ENCODE measurements at places on chromosomes 5 and 9.

GRCh38 chr9:34719021-34719768 is 9.3 kb upstream of the CCL21 start:
- DNase-seq = no peak

GRCh38 chr9:123927625-123928532 is 2.0 kb downstream of the DENND1A start:
- DNase-seq = no peak

DNA sequence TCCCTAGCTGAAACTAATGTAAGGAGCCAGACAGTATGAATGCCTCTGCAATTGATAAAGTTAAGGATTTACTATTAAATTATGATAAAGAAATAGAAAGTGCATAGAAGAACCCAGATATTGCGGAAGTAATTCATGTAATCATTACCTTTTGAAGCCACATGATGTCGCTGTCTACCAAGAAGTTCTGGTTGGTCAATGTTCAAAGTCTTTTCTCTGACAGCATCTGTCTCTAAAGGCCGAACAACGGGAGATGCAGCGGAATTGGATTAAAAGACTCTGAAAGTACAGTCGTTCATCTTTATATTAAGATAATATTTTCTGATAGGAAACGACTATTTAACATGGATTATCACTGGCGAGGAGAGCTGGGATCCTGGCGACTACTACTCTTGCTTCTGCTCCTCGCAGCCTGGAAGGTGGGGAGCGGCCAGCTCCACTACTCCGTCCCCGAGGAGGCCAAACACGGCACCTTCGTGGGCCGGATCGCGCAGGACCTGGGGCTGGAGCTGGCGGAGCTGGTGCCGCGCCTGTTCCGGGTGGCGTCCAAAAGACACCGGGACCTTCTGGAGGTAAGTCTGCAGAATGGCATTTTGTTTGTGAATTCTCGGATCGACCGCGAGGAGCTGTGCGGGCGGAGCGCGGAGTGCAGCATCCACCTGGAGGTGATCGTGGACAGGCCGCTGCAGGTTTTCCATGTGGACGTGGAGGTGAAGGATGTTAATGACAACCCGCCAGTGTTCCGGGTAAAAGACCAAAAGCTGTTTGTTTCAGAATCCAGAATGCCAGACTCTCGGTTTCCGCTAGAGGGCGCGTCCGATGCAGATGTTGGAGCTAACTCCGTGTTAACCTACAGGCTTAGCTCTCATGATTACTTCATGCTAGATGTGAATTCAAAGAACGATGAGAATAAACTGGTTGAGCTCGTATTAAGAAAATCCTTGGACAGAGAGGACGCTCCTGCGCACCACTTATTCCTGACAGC is at the start of gene PCDHA8:
TSS of gene PCDHA8 (plus strand) at position 210 of the 985 bp plus-strand sequence. CDS start at position 345, 135 bp downstream.
- DNase-seq = no peak

DNA sequence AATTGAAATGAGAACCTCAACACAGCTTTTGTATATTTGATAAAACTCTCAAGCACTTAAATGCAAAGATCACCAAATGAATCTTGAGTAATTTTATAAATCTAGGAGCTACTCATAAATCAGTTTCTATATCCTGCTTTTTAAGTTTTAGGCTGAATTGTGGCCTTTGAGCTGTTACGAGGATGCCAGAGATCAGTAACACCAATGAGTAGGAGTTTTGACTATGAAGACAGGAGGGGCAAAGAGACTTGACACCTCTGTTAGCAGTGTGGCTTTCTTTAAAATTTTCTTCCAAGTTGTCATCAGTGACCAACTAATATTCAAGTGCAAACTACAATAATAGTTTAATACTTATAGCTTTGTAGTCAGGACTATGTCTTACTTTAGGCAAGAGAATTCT is 12.6 kb downstream of the PPIP5K2 start:
- no peak for DNase-seq

GRCh38 chr5:33369485-33370465 is 71.0 kb upstream of the TARS1 start:
- no peak for DNase-seq

DNA sequence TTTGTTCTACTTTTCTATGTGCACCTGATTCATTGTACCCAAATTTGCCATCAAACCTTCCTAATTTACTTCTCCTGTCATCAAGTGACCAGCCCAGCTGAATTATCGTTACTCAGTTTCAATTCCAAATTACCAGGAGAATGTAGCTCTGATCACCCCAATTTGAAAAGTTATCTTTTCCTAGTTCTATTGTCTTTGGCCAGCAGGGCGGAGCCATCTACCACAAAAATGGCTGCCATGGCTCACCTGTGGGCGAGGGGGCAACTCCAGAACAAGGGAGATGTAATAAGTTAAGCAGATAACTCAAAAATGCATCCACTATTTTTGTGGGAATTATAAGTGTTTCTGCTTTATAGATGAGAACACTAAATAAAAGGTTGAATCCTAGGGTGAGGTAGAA is 133.8 kb upstream of the MOCS2 start:
- DNase-seq = no peak

GRCh38 chr5:179475208-179475751 is 75.1 kb upstream of the RUFY1 start:
- DNase-seq = no peak

- DNase-seq = no peak
These were observed 51.7 kb downstream of the ERGIC1 start for GRCh38 chr5:172885597-172886340.

GRCh38 chr5:81748556-81748955 is 2.3 kb downstream of the SSBP2 start:
- no peak for DNase-seq

GRCh38 chr5:170286386-170286925 is 11.1 kb downstream of the LCP2 start:
- DNase-seq = no peak

GRCh38 chr5:91176288-91177016 is 206.7 kb downstream of the ARRDC3 start:
- DNase-seq = no peak

DNA sequence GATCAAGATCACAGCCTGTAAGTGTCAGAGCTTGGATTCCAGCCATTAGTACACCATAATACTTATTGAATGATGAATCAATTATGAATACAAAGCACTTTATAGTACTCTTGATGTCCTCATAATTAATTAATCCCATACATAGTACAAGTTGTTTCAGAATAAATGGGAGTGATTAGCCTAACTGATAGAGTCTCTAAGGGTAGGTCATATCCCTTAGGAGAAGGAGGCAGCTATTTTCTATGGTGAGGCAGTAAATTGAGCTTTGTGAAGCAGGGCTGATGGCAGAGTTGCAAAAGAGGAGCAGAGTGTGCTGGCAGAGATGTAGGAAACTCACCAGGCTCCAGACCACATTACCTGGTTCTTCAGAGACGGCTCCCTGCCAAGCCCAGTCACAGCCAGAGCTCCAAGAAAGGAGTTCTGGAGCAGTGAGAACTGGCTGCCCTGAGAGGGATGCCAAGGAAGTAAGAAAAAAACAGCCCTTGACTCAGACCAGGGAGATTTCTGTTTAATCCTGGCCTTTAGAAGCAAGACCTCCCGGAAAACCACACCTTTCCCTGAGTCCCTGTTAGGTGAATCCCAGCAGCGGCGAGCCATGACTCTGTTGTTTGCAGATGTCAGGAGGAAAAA is 112.9 kb downstream of the SH3TC2 start:
- DNase-seq = no peak

GRCh38 chr5:132435886-132436285 is 54.7 kb downstream of the IRF1 start:
- DNase-seq = no peak

- no peak for DNase-seq
These were observed 24.6 kb upstream of the JADE2 start for GRCh38 chr5:134500699-134501430.

DNA sequence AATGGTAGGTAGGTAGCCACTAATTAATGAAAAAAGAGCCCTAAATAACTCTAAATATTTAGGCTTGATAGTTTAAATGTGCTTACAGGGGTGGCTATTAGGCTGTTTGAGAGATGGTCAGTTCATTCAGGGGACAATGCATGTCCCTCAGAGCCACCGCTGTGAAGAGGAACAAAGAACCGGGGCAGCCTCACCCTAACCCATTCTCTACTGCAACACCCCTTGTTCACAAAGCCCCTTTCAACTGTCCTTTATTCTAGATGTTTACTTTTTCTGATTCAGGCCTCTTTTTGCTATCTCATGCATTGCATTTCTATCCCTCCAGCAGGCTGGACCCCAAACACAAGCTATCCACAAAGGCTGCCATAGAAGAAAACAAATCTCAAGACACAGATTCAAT is 906.7 kb downstream of the NR2F1-AS1 start:
- no peak for DNase-seq

- no peak for DNase-seq
These were observed 52.7 kb upstream of the EQTN start for GRCh38 chr9:27349698-27350080.

DNA sequence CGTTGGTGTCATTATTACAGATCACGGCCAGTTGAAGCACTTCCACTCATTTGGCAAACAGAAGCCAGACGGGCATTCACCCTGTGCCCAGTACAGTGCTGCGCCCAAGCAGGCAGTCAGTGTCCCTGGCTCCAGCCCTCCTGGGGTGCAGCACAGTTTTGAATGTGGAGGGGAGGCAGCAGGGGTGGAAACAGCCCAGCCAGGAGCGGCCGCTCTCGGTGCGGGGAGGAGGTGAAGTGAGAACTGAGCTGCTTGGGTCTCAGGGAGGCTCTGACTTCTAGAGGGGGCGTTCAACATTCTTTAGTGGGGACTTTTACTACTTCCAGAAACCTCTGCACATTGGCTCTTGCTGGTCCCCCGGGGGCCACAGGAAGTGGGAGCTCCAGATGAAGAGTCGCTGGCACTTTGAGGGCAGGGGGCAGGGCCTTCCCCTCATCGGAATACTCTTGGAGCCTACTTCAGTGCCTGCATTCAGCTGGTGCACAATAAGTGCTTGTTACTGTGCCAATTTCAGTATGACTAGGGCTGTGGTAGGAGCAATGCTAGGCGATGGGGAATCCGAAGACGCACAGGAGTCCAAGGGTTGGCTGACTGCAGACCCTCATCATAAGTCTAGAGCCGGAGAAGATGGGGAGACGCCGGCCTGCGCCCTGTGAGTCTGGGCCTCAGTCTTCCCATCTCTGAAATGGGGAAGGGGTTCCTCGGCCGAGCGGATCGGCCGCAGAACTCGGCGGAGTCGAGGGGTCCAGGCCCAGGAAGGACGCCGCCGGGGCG is 492 bp upstream of the NEK6 start:
- no peak for DNase-seq

- DNase-seq = no peak
These were observed 427.6 kb downstream of the SPOCK1 start for GRCh38 chr5:137071526-137071925.

GRCh38 chr9:82993856-82994605 is 68.9 kb downstream of the RASEF start:
- DNase-seq = no peak

DNA sequence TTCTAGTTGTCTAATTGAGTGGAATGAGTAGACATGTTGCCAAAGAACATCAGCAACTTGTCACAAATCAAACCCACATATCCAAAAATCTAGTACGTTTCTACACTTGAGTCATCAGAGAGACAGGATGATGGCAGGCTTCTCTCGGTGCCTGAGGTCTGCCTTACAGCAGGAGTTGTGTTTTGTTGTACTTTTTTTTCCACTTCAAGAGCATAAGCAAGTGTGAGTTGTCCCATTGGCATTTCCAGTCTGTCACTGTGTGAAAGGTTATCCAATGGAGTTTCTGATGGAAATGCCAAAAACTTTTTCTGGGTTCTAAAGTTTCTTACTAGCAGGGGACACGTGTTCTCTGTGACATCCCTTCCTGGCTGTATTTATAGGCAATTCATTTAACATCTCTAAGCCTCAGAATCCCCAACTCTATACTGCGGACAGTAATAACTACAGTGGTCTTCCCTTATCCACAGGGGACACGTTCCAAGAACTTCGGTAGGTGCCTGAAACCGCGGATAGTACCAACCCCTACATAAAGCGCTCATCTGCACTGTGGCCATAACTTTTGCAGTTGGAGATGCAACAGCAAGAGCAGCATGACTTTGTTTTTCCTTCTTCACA is 246.5 kb downstream of the SYK start:
- peak; percentile 31 for DNase-seq

DNA sequence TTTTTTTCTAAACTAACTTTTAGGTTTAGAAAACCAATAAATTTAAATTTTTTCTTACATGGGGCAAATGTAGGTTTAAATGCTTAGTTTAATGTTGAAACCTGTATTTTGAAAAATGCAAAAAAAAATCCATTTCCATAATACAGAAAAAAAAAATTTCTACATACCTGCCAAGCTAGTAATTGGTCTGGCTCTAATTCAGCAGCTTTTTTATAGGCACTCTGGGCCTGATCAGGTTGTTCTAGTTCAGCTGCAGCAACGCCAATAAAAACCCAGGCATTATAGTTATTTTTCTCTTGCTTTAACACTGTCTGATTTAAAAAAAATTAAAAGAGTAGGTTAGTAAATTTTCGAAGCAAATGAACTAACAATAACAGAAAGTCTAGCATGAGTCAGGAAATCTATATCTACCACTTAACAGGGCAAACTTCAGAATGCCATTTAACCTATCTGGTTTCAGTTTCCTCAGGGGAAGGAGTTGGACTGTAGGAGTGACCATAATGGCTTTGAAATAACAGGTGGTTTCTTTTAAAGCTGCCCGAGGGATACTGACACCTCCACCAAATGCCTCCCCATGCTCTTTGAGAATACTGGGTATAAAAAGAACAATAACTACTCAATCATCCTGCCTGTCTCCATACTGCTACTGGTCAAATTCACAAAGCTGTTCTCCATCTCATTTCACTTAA is 11.6 kb downstream of the SKIC3 start:
- DNase-seq = no peak

DNA sequence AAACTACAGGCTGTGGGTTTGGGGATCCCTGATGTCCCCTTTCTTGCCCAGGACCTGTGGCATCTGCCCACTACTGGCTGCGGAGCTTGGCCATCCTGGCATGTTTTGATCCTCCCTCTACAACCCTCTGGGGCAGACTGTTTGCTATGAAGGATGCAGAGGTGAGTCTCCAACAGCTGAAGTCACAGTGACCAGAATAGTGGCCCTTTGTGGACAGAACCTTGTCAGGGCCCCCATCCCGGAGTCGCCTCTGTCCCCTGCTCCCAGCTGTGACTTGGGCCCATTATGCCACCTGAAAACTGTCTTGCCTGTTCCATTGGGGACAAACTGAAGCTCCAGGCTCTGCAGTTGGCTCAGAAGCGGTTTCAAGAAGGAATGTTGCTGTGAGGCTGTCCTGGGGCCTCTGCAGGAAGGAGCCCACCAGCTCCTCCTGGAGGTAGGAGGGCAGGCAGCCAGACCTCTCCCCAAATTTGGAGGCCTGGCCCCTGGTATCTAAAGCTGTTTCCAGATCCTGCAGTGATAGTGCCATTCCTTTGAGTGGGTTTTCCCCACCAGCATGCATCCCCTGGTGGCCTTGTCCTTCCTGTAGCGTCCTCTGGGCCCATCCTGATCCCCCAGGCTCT is 93.3 kb downstream of the BARX1 start:
- DNase-seq = no peak

All from activated T-helper 1 cell treated with anti-CD3 and anti-CD28 coated beads, Interleukin-12 subunit alpha, Interleukin-12 subunit beta, Interleukin-2, Interleukin-4 antibody, amounts not matched to agents 30 ng/mL and 10 ng/mL and 1 ng/mL, durations not matched to agents 14 hours and 24 hours and 36 hours (primary cell).